ENCODE measurements at places on chromosomes 2 and 18. TPM values are rescaled to one million over a fixed set of nuclear protein-coding genes. Genes with fewer than 3 reads are reported as not detected.

Gene SERPINB4
- total RNA-seq: 418 TPM

Gene ELOA2
- not detected for total RNA-seq

Gene REG3A
- not detected for total RNA-seq

Gene DOK6
- 0.04 TPM for total RNA-seq

Gene RGPD4
- total RNA-seq: not detected

Gene UGT1A6
- 11.2 TPM for total RNA-seq

Gene POTEC
- not detected for total RNA-seq

Gene CDK15
- total RNA-seq: 0.12 TPM

Gene RAB6D
- not detected for total RNA-seq

Gene CNNM3
- 6.1 TPM for total RNA-seq

Gene ATOH8
- 1.2 TPM for total RNA-seq

Gene PLGLB2
- 0.20 TPM for total RNA-seq

Gene ANKRD23
- 1.8 TPM for total RNA-seq

Gene KANSL3
- total RNA-seq: 19.0 TPM

Gene TMEFF2
- not detected for total RNA-seq

Gene HRH4
- total RNA-seq: 0.28 TPM

Gene GAL3ST2
- total RNA-seq: not detected

Gene CNGA3
- not detected for total RNA-seq
